Suppressor macrophage treated with lipopolysaccharide for 4 hours (primary cell): ENCODE measurements at places on chromosomes 11 and 22.

- DNase-seq, result no peak
These were observed 311.9 kb downstream of the GUCY1A2 start for GRCh38 chr11:106706355-106706754.

DNA sequence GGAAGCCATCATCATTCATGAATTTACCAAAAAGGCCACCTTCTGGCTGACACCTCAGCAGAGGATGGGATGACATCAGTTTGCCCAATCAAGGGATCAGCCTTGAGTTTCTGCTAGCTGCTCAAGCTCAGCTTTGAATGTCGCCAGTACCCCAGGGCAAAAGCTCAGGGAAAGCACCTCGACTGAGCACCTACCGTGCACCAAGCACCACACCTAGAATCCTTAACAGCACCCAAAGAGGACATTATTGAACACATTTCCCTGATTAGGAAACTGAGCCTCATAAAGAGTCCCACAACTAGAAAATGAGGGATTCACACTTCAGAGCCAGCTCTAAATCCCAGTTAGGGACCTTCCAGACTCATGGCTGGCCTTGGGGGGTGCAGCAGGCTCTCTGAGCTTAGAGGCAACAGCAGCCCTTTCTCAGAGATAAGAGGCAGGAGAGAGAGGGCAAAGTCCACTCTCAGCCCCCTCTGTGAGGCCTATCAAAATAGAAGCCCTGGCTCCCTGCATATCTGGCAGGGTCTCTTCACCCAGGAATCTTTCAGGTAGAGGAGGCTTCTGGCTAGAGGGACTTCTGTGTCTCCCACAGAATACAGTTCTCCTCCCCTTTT lies 13.4 kb upstream of the DAGLA start:
- no peak for DNase-seq

GRCh38 chr11:8103909-8104308 lies 22.9 kb downstream of the TUB start:
- no peak for DNase-seq

- no peak for DNase-seq
These were observed 552.8 kb upstream of the CADM1 start for GRCh38 chr11:116057000-116057399.

DNA sequence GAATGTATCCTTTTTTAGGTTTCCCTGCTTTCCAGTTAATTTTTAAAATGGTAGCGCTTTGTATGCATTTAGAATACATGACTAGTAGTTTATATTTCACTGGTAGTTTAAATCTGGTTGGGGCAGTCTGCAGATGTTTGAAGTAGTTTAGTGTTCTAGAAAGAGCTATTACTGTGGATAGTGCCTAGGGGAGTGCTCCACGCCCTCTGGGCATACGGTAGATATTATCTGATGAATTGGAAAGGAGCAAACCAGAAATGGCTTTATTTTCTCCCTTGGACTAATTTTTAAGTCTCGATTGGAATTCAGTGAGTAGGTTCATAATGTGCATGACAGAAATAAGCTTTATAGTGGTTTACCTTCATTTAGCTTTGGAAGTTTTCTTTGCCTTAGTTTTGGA lies 86.4 kb upstream of the BIRC3 start:
- no peak for DNase-seq

GRCh38 chr11:31799435-31800397 lies 11.4 kb downstream of the PAX6 start:
- DNase-seq, result no peak
